BJ (cell line): ENCODE measurements at places on chromosomes 3 and 15. TPM values are rescaled to one million over a fixed set of nuclear protein-coding genes. Genes with fewer than 3 reads are reported as not detected.

- DNase-seq, result no peak
Measured at GRCh38 chr3:195896361-195897080, 11.8 kb downstream of the TNK2 start.

DNA sequence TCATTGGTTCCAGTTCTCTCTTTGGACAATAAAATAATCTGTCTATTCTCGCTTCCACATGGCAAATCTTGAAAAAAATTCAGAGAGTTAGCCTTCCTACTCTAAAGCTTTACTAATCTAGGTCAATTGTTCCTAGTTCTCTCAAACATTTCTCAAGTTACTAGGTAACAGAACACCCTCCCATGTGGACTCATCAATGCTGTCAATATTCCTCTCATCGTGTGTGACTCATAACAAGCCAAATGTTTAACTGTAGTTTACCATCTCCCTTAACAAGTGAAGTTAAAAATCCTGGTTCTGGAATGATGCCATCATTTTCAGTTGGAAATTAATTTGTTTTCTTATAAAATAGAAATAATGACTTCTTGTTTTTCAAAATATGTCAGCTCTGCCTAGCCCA is 438.6 kb downstream of the ROBO1 start:
- no peak for DNase-seq

DNA sequence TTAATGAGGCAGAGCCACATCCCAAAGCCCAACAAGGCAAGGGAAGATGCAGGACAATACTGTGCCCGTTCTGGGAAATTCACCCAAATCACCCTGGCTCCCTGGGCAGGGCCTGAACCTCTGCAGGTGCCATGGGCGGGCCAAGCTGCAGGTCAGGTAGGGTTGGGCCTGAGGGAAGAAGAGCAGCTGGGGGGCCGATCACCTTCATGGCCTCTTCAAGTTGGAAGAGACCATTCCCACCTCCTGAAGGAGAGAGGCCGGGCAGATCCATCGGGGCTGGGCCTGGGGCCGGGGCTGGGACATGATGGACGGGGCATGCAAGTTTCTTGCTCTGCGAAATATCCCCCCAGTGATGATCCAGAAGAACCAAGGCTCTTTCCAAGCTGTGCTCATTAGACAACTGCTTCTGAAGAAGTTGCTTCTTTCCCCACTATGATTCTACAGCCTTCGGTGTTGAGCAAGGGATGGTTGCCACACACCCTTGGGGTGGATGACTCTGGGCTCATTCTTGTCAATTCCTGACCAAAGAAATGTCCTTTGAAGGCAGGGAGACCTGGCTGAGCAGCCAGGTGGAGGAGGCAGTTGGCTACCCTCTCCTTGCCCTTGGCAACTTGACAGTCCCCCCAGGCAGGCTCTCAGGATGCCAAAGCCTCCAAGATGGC is 38.2 kb downstream of the KLHL25 start:
- no peak for DNase-seq

DNA sequence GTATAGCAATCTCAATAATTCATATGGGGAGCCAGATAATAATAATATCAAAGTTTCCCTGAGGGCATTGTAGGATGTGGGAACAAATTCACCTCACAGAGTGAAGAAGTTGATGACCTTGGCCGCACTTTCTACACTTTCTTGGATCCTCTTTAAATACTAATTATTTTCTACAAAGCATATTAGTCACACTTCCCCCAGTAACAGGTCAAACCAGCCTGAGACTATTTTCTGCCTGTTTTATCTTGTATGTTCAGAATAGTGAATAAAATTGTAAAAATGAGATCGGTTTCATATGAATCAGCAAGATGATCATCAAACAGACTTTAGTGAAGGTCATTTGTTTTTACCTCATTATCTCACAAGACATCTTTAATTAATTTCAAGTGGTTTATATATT is 2.3 kb upstream of the OR5K3 start:
- no peak for DNase-seq

DNA sequence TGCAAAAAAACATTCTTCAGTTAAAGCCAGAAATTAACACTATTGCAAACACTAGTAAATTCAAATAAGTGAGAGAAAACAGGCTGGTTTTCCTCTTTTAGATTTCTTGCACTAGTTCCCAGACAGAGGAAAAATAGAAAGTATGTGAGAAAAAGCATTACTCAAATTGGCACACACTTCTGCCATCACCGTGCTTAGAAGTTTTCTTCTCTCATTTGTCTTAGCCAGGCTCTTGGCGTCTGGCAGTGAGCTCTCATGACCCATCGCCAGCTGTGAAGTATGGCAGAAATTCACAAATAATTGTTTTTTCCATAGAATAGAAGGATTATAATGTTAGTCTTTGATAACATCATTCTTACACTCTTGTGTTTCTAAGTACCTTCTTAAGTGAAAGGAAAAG is 515.9 kb downstream of the GBE1 start:
- DNase-seq, result no peak

GRCh38 chr3:177035676-177036075 is 161.6 kb downstream of the TBL1XR1 start:
- no peak for DNase-seq

DNA sequence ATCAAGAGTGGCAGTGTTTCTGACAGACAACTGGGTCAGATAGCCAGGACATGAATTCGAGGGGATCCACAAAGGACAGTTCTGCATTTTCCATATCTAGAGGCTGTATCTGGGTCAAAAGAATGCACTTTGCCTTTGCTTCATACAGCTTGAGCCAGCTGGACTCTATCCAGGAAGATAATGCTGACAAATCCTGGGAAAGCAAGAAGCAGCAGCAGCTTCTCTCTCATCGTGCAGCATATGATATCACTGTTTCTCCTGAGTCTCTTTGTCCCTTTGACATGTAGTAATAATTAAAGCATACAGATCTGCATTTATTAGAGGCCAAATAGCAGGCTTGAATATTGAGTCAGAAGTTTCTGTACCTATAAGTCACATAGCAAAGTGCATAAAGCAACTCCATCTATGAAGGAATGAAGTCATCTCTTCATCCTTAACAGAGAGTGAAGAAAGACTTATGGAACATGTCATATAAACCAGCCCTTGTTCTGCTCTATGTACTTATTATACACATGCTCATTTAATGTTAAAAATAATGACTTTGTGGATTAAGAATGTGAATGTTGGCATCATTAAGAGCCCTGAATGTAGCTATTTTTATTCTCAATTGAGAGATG is 236.8 kb upstream of the GBE1 start:
- no peak for DNase-seq

- no peak for DNase-seq
Measured at GRCh38 chr3:49902511-49903345, 945 bp downstream of the MST1R start.

- DNase-seq, result no peak
Measured at GRCh38 chr3:14946739-14947099, 664 bp upstream of the NR2C2 start.

DNA sequence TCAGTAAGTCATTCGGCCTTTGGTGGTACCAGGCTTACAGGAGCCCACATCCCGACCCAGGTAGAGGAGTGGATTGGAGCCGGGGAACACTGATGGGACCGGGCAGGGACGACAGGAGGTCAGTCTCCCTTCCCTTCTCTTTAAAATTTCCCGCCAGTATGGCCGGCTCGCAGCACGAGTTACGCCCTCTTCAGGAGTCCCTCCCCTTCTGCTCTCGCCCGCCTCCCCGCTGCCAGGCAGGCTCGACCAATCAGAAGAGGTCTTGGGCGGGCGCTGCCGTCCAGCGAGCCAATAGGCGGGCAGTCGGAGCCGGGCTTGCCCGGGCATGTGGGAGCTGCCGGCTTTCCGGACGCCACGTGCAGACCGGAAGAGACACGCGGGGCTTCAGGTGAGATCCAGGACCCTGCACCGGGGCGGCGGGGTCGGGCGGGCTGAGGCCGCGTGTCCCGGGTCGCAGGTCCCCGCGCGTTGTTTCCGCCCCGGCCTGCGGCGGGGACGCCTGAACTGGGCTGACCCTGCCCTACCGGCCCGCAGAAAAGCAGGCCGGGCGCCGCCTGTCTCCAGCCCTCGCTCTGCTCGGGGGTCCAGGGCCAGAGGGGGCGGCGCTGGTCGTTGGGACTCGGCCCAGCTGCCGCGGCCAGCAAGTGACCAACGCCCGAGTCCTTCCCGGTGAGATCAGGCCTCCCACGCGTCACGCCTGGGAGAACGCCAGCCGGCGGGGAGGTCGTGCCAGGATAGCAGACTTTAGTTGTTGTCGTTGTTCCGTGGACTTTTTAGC is at the start of gene AEN:
Gene AEN (plus strand): TSS at position 346 of the 778 bp plus-strand sequence. CDS start 4,870 bp downstream, outside the sequence.
- DNase-seq, result peak; percentile 86

DNA sequence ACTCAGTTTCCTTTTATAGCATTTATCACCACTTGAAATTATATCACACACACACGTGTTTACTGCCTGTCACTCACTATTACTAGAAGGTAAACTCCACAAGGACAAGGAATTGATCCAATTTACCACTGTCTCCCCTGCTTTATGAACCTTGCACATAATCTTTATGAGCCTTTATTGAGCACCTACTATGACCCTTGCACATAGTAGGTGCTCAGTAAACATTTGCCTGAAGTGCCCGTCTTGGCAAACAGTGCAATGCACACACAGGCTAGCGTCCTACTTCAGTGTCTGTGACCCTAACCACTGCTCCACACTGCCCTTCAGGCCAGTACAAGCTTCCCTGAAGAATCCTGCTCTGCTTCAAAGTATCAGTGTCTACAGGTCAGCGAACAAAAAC is 237.7 kb upstream of the TMC3 start:
- no peak for DNase-seq

DNA sequence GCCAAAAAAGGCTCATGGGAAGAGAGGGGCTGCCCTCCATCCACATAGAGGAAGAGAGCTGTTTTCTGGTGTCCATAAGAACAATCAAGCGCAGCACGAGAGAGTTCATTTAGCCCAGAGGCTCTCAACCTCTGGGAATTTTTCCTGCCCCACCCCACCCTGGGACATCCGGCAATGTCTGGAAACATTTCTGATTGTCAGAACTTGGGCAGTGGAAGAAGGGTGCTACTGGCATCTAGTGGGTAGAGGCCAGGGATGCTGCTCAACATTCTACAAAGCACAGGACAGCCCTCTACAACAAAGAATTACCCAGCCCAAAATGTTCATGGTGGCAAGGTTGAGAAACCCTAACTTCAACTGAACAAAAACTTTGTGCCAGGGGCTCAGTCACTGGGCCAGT is 92.9 kb downstream of the RAB11A start:
- DNase-seq, result no peak

DNA sequence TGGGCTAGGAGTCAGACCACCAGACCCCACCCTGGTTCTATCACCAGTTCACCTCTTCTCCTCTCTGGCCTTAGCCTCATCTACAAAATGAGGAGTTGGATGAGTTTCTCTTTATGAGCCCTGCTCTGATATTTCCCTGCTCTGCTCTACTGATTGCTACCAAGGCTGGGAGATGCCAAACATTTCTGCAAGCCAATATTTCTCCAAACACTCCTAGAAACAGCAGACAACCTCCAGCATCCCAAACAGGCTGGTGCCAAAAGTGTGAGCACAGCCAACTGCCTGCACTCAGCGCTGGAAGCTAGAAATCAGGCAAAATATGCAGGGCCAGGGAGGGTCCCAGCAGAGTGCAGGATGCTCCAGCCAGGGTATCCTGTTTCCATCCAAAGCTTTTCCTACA is 10.8 kb downstream of the DAPK2 start:
- no peak for DNase-seq

DNA sequence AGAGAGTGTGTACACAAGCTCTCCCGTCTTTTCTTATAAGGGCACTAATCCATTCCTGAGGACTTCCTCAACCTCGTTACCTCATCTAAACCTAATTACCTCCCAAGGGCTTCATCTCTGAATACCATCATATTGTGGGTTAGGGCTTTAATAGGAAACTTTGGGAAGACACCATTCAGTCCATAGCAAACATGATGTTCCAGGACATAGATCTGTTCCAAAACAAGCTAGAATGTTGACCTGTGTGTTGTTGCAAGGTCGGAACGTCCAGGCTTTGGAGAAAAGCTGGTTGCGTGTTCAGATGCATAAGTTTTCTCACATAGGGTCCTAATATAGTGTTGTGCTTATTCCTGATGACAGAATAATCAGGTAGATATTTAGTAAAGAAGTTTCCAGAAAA is 9.7 kb upstream of the TMEM87A start:
- no peak for DNase-seq

The PTH1R gene
- polyA plus RNA-seq, result 1.3 and 2.1 TPM in 2 replicates

The MOBP gene
- not detected in 2 replicates for polyA plus RNA-seq

The LIPC gene
- 0.31 and 0.56 TPM in 2 replicates for polyA plus RNA-seq

The CD276 gene
- 61.9 and 107 TPM in 2 replicates for polyA plus RNA-seq

The AMOTL2 gene
- 122 and 199 TPM in 2 replicates for polyA plus RNA-seq

The CLDN11 gene
- 5.6 and 6.5 TPM in 2 replicates for polyA plus RNA-seq

The CCR2 gene
- polyA plus RNA-seq, result not detected in 2 replicates

The C3orf52 gene
- 4.5 and 5.6 TPM in 2 replicates for polyA plus RNA-seq

The POU1F1 gene
- polyA plus RNA-seq, result not detected in 2 replicates
